ENCODE measurements at places on chromosomes 12 and 14.

DNA sequence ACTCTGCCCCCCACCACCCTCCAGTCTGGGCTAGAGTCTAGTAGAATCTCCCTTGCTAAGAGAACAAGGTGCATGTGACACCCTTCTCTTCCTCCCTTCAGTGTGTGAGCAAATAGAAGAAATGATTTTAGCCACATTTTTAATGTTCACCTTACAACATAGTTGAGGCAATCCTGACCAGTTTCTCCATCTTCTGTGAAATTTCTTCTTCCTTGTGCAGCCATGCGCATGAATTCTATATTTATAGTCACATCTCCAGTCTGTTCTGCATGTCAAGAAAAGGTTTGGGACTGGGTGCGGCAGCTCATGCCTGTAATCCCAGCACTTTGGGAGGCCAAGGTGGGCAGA, 9.5 kb upstream of the LTA4H start:
- no peak for DNase-seq

DNA sequence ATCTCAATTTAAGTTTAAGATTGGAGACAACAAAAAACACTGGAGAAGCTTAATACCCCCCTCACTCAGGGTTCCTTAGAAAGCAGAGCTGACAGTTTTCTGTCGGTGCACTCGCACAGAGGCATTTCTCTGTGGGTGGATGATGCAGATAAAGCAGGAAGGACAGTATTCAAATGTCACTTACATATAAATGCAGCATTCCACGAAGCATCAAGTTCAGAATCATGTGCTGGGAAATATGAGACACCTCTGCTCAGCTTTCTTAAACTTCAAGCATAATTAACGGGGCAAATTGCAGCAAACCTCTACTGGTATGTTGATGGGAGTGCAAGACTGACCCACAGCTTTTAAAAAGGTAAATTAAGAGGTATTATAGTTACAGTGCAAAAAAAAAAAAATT, 68.7 kb downstream of the DICER1 start:
- no peak for DNase-seq

GRCh38 chr12:72836194-72836593, 564.0 kb downstream of the TRHDE start:
- DNase-seq, result no peak

DNA sequence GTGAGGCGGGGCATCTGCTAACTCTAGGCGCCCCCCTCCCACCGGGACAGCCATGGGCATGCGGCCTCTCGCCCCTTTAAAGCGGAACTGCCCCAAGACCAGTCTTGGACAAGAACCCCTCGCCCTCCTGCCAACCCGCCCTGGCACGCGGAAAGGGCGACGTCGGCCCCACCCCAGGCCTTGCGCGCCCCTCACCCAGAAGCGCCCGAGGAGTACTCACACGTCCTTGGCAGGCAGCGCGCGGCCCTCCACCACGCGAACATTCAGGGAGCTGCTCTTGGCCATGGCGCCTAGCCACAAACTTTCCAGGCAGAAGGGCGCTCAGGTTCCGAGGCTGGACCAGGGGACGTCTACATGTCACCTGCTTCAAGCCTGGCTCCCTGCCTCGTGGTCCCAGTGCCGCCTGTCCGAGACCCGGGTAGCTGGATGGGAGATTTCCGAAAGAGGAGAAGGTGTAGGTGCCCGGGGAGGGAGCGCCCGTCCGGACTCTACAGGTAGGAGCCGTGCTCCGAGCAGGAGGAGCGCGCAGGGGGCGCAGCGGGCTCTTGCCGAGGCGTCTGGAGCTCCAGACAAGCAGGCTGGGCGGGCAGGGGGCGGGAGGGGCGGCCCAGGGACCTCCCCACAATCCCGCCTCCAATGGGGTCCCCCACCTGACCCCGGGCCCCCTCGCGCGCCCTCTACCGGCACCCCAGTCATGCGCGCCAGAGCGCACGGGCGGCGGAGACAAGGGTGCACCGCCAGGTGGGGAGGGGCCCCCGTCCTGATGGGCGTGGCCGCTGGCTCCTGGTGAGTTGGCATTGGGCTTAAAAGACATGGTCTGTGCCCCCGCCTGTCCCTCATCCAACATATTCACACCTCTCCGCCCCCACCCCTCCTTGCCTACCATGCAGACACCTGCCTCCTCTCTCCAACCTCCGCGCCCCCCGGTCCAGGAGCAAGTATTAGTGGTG, at the start of gene RASAL1:
RASAL1 (minus strand) TSS at position 584 of the 950 bp plus-strand sequence; CDS start at position 285, 299 bp downstream.
- peak; percentile 50 for DNase-seq

DNA sequence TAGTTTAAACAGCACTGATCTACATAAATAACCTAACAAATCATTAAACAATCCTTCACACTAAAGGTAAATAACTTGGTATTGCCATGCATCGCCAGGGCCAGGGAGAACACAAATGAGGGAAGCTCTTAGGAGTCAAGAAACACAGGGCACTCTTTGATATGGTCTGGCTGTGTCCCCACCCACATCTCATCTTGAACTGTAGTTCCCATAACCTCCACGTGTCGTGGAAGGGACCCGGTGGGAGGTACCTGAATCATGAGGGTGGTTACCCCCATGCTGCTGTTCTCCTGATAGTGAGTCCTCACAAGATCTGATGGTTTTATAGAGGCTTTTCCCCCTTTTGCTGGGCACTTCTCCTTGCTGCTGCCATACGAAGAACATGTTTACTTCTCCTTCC, 17.3 kb downstream of the TMEM132D start:
- DNase-seq, result no peak

GRCh38 chr12:48377646-48378045, 26.9 kb upstream of the ZNF641 start:
- no peak for DNase-seq

DNA sequence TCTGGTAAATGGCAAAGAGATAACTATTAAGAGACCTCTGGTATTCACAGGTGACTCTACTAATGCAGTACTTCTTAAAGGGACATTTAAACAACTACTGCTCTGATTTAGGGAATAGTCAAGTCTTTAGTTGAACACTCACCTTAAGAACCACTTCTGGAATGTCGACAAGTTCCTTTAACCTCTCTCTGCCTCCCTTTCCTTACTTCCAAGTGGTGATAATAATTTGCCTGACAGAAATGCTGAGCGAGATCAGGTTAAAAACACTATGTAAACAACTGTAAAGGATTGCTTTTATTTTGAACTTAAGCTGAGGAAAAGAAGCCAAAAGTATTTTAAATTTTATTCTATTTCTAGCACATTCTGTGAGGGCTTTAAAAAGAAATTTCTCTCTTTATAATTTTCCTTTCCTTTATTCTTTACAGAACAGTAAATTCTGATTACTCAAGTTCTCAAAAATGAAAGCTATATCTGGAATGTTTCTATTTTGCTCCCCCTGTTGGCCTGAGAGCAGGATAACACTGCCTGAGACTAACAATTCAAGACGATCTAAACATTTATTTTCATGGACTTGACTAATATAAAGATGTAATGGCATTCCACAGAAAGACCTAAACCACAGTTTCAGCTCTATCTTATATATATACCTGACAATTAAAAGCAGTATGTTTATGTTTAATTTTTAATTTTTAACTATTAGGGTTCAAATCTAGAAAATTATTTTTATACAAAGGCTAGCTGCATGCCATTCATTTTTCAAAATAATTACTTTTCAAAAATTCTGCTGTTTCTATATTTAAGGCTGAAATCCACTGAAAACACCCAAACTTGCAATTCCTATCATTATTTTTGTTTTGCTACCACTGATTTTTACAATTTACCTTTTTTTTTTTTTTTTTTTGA, 29.2 kb downstream of the ZCCHC8 start:
- no peak for DNase-seq
